ENCODE measurements at places on chromosomes 7 and 10. TPM values are rescaled to one million over a fixed set of nuclear protein-coding genes. Genes with fewer than 3 reads are reported as not detected.

DNA sequence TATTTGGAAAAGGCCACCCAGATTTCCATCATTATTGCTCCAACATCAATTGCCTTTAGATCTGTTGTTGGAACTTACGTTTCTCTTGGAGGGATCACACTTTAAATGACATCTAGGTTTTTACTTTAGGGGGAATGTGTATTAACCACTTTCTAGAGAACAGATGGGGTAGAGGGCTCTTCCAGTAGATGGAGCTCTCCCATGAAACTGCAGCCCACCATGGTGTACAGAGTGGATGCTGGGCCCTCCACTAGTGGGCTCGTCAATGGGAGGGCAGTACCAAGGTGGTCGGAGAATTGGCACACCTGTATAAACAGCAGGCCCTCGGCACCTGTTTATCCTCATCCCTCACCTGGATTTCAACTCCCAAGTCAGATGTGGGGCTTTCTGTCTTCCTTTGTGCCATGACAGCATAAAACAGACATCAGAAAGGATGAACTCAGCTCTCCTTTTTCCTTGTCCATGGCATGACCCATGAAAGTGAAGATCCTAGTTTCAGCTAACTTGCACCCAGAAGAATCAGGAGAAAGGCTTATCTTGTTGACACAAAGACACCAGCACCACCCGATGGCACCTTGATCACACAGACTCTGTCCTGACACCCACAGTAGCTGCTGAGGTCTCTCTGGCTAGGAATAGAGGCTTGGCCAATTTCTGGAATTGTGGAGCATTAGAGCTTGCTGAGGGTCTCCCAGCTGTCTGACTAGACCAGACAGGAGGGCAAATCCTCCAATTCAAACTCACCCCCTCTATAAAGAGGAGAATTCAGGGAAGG lies 150.5 kb downstream of the CYP26A1 start:
- no peak for DNase-seq

DNA sequence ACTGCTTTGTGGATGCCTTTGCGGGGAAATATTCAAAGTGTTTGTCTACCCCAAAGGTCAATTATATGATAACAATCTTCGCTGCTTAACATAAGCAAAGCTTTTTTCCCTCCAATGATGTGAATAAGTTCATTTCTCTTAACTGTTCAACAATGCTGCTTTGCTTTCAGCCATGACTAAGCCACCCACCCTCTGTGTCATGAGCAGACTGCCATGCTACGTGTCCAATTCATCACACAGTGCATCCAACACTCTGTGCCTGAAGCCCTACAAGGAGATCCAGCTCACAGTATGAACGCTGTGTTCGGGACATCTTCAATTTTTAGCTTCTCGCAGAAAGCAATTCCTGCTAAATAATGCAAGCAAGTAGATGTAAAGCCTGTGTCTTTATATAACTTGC lies 5.7 kb upstream of the TAS2R40 start:
- no peak for DNase-seq

DNA sequence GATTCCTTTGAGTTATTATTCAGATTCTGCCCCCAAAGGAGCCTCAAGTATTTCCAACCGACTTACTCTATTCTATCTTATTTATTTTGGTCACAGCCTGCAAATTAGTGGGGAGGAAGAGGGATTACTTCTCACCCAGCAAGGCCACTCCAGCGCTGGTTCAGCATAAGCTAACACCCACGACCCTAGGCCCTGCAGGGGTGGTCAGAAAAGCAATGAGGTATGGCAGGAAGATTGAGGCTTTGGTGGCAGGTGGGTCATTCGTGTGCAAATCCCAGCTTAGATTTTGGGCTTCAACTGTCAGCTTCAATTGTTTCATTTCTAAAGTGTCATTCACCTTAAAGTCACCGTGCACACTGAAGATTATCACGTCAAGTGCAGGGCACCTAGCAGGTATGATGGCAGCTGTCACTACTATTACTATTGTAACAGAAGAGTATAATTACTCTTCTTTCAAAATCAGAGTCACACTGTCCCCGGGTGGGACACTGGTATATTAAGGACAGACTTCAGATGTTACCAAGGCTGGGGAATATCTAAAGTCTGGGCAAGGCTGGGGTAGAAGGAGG lies 48.8 kb upstream of the OPTN start:
- no peak for DNase-seq

GRCh38 chr10:132869621-132870020 lies 72.7 kb downstream of the CFAP46 start:
- no peak for DNase-seq

GRCh38 chr7:131075406-131075805 lies 252.3 kb upstream of the MKLN1 start:
- DNase-seq, result no peak

GRCh38 chr10:104559935-104560334 lies 81.2 kb upstream of the SORCS3 start:
- DNase-seq, result no peak

DNA sequence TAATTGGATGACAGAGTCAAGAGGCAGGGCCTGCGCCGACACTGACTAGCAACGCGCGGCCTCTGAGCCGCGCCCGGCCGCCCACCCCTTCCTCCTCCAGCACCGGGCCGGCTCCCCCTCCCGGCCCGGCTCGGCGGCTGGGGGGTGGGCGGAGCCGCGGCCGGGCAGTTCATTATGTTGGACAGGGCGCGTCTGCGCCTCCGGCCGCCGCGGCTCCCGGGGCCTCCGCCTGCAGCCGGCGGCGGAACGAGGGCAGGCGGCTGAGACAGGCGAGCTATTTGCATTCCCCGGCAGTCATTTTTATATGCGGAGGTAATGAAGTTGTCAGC lies 106.7 kb downstream of the SNX10 start:
- DNase-seq, result peak; percentile 87

- peak; percentile 13 for DNase-seq
Measured at GRCh38 chr7:8035647-8036518, 67.3 kb downstream of the GLCCI1 start.

DNA sequence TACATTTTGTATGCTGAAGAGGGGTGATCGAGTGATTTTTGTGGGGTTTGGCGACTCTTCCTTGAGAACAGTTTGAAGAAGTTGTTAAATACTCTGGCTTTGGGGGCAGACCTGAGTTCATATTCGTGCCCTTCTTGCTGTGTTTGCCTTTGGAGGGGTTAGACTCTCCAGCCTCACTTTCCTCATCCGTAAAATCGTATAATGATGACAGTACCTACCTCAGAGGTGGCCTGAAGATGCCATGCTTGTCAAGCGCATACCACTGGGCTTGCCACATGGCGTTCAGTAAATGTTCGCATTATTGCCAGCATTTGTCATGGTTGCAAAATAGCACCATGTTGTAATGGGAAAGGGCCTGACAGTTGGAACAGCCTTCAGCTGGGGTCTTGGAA lies 1.3 kb downstream of the STK17A start:
- DNase-seq, result peak; percentile 38

DNA sequence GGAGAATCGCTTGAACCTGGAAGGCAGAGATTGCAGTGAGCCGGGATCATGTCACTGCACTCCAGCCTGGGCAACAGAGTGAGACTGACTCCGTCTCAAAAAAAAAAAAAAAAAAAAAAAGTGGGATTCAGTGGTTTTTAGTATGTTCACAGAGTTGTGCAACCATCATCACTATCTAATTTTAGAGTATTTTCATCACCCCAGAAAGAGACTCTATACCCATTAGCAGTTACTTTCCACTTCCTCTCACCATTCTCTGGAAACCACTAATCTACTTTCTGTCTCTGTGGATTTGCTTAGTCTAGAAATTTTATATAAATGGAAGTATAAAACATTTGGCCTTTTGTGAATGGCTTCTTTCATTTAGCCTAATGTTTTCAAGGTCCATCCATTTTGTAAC lies 113.4 kb downstream of the ST7 start:
- no peak for DNase-seq

DNA sequence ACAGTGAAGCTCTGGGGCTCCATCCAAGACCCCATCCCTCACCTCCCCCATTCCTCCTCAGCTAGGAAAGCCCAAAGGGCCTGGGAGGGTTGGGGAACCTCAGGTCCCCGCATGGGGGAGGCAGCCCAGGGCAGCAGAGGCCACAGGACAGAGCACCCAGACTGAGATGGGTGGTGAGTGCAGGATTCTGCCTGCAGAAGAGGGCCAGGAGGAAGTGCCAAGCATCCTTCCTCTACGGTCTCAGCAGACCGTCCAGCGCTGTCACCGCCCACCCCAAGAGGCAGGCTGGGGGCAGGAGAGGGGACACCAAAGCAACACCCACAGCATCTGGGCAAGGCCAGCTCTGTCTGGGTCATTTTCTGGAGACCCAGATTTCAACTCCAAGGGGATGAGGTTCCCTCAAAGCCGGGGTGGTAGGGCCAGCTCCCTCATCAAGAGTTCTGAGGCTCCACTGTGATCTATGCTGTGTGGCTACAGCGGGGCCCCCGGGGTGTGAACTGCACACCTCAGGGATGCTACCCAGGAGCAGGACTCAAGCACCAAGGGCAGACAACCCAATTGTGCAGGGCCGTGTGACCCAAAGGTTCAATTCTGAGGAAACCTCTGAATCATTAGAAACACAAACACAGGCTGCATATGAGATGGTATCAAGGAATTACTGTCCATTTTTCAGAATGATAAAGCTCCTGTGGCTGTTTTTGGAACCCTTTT lies 46.8 kb downstream of the CAMK2B start:
- no peak for DNase-seq

- no peak for DNase-seq
Measured at GRCh38 chr7:92888-93672, 99.3 kb upstream of the FAM20C start.

GRCh38 chr10:15096661-15097010 lies 519 bp upstream of the RPP38 start:
- no peak for DNase-seq

DNA sequence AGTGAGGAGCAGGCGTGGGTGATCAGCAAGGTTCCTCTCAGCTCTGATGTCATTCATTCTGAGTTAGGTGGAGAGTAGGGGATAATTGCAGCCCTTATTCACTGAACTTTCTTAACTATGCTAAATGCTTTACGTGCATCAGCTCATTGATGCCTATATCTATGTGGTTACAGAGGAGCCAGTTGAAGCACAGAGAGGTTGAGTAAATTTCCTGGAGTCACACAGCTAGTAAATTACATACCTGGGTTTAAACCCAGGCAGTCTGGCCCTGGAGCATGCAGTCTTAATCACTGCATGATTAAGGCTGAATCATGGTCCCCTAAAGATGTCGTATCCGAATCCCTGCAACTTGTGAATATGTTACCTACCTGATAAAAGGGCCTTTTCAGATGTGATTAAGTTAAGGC lies 99.6 kb downstream of the GRK5 start:
- no peak for DNase-seq

- no peak for DNase-seq
Measured at GRCh38 chr10:126357169-126357568, 31.1 kb downstream of the ADAM12 start.

- no peak for DNase-seq
Measured at GRCh38 chr7:86411814-86412213, 231.9 kb upstream of the GRM3 start.

- DNase-seq, result no peak
Measured at GRCh38 chr7:45456747-45457524, 117.2 kb upstream of the ADCY1 start.

- no peak for DNase-seq
Measured at GRCh38 chr7:97022491-97023306, 1.9 kb downstream of the DLX5 start.

DNA sequence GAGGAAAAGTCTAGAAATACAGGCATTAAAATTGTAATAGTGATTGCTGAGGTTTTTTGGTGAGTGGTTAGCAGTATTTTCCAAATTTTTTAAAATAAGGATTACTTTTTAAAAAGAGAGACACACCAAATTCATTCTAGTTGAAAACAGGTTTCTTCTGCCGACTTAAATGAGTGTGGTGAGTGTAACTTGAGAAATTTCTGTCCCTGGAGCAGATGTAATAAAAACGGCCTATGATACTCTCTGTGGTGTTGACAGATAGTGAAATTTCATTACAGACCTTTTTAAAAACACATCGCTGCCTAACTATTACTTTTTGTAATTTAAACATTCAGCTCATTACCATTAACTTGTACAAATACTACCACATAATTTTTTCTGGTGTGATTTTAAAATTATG lies 90.1 kb downstream of the CYP51A1 start:
- DNase-seq, result no peak

- no peak for DNase-seq
Measured at GRCh38 chr7:25698451-25699113, 453.4 kb upstream of the NFE2L3 start.

GRCh38 chr10:115065801-115066200 lies 27.4 kb upstream of the ATRNL1 start:
- no peak for DNase-seq

- no peak for DNase-seq
Measured at GRCh38 chr10:14146025-14146424, 184.7 kb downstream of the FRMD4A start.

DNA sequence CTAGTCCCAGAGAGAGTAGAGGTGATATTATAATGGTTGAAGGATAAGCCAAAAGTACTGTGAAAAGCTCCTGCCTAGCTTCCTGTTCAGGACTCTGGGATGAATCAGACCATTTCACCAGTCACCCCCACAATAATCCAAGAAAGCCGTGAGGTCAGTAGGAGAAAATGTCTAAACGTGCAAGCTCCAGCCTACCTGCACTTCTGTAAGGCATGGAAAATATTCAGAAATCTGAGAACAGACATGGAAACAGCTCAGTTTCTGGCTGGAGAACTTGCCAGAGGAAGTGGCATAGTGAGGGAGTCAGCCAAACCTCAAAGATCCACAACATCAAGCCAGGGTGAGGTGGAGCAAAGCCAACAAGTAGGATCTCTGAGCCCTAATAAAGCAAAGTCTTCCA lies 58.2 kb downstream of the ELAPOR2 start:
- peak; percentile 7 for DNase-seq

- no peak for DNase-seq
Measured at GRCh38 chr10:43703286-43703685, 54.6 kb upstream of the ZNF32 start.

DNA sequence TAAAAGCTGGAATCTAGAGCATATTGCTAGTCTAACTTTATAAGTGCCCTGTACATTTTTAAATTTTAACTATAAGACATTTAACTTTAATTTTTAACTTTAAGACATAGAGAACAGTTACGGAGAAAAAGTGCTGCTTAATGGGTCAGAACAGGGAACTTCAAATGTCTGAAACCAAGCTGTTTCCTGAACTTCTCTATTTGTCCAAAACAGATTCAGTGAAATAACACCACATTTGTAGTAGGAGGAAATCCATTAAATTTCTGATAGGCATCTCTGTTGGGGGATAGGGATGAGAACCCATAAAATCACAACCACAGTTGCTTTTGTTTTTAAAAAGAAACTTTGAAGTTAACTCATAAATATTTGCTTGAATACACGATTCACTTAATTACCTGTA lies 170.8 kb upstream of the ANK3 start:
- DNase-seq, result no peak

The SKAP2 gene
- 13.5 TPM for total RNA-seq

The SGCE gene
- total RNA-seq, result 64.5 TPM

The CALML5 gene
- total RNA-seq, result not detected

The LRIT1 gene
- total RNA-seq, result not detected

The SEPHS1 gene
- 48.5 TPM for total RNA-seq

The GIMAP4 gene
- 1.8 TPM for total RNA-seq

The PLEKHS1 gene
- total RNA-seq, result 0.23 TPM

The POT1 gene
- 21.2 TPM for total RNA-seq

The C10orf53 gene
- not detected for total RNA-seq
